ENCODE measurements at places on chromosomes 5 and 9.

DNA sequence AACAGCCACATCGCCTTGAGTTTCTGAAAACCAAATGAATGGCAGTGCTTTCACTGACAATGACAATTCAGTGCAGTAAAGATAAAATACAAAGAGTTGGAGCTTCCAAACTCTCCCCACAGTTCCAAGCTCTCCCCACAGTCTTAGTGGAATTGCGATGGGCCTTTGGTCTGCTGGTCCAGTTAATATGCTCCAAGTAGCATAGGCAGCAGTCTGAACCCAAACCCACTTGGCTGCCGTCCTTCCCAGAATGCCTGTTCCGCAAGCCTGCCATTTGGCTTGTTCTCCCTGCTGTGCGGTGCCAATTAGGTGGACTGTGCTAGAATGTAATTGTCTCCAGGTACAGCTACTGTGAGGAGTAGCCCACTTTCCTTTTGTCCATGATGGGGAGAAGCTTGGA, 250.1 kb downstream of the GOLPH3 start:
- DNase-seq, result no peak

DNA sequence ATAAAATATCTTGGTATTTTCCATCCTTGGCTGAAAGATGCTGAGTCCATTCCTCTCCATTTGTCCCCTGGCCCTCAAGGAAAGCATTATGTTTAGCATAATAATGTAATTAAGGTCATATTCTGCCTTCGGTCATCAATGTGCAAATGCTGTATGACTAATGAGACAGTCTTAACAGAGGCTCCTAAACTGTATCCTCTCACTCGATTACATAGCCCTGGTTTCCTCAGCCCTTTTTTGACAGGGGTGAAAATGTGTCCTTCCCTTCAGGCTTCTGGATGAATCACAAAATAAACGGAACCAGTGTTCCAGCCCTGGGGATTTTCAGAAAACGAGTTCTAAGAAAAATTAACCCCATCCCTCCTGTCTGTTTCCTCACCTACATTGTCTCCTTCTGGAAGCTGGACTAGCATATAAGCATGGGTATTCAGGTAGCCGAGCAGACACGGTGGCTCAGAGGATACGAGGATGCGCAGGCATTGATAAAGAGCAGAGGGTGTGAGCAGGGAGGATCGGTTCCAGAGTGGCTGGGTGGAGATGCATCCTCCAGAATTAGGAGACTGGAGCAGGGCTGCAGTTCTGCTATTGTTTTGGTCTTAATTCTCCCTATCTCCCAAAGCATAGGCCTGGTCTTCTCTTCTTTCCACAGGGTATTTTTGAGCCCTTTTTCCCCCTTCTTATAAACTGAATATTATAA, 742.9 kb downstream of the TLR4 start:
- DNase-seq, result no peak

GRCh38 chr5:79811904-79812303, 122.3 kb downstream of the CMYA5 start:
- DNase-seq, result no peak

DNA sequence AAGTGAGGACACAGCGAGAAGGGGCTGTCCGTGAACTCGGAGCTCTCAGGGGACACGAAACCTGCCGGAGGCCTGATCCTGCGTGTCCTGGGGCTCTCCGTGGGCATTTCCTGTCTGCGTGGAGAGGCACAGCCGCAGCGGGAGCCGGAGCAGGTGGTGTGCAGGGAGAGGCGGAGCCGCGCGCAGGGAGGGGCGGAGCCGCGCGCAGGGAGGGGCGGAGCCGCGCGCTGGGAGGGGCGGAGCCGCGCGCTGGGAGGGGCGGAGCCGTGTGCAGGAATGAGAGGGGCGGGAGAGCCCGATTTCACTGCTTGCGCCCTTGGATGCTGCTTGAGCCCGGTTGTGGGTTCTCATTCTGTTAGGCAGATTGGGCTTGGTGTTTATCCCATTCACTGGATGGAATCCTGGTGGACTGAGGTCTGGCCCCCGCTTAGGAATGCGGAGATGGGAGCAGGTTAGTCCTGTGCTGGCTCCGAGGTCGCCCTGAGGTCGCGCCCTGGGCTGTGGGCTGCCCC, 26.7 kb downstream of the NDUFS6 start:
- no peak for DNase-seq

DNA sequence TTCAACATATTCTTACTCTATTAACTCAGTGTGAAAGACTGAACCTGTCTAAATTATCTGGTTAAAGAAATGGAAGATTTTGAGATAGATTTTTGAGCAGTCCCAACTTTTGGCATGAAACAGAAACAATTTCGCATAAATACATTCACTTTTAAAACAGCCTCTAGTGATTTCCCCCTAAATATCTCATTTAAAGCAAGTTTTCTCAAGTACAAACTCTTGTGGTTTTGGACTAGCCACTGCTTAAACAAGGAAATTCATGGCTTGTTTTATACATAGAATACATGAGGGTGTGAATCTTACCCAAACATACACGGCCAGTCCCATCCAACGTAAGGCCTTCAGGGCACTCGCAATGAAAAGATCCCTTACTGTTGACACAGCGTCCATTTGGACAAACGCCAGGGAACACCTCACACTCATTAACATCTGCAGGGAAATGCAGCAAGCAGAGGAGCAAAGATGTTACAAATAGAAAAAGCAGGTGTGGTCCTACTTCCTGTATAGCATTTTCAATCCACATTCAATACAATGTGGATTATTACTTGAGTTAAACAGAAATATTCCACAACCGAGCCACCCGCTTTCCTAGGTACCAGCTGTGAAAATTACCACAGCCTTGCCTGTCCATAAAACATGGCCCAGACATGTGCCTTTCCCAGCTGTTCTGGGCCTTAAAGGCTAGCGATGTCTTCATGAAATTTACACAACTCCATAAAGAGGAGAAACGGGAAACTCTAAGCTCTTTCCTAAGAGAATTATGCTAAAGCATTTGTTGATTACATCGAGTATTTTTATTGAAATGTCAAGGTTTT, 188.8 kb downstream of the FBN2 start:
- DNase-seq, result peak; percentile 74

GRCh38 chr5:57658018-57658417, 175.4 kb upstream of the ACTBL2 start:
- DNase-seq, result no peak

- DNase-seq, result no peak
Observed at GRCh38 chr9:10614196-10614800, 1.5 kb upstream of the PTPRD start.

GRCh38 chr5:58674711-58675110, 91.8 kb downstream of the RAB3C start:
- no peak for DNase-seq

DNA sequence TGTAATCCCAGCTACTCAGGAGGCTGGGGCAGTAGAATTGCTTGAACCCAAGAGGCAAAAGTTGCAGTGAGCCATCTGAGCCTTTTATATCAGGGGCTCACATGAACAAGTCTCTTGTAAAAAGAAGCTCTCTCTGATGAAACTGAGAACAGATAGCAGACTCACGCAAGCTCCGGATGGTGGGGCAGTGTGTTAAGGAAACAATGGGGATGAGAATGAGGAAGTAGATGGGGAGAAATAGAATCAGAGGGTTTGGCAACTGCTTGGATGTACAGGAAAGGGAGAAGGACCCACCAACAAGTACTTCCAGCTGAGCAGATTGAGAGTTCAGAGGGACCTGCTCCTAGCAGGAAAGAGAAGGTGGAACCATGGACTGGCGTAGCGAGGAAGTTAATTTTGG, 18.6 kb downstream of the TMEM252 start:
- DNase-seq, result no peak

DNA sequence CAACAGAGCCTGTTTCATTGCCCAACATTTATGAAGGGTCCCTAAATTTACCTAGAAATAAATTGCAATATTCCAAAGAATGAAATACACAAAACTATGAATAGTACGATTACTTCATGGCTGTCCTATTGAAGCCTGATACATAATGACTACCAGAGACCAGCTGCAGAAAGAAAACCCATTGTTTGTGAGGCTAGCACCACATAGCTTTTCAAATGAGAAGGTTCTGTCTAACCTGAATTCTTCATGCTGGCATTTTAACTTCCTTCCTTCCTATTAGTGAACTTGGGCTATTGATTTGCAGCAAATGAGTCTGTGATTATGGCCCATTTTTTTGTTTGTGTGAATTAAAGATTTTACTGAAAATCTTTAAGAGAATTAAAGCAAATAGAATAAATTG, 47.3 kb downstream of the MEGF10 start:
- no peak for DNase-seq

DNA sequence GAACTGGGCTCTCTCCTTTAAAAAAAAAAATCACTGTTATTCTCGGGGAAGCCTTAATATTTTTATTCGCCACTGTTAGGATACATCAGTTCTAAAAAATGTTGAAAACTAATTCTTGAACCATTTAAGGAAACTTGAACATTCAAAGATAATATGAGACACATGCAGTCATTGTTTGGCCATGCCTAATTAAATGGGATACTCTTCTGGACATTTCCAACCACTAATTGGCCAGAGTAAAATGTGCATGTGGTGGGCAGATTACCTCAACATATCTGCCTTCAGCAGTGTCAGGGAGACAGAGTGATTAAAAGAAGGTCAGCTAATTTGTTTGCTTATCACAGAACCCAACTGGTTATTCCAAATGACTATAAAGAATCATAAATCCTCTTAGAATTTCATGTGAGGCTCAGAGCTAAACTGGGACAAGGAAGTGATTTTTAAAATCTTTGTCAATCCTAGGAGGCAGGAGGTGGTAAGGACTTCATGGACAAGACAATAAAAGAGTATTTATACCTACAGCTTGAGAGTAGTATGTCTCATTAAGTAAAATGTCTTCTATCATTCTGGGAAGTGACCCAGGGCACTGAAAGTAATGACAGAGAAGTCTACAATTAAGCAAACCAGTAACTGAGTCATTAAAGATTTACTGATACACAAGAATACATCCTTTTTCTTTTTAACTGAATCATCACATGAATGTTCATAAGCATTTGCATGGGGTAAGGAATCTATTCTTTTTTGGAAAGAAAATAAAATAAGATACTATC, 242.9 kb upstream of the TRPM3 start:
- DNase-seq, result no peak

DNA sequence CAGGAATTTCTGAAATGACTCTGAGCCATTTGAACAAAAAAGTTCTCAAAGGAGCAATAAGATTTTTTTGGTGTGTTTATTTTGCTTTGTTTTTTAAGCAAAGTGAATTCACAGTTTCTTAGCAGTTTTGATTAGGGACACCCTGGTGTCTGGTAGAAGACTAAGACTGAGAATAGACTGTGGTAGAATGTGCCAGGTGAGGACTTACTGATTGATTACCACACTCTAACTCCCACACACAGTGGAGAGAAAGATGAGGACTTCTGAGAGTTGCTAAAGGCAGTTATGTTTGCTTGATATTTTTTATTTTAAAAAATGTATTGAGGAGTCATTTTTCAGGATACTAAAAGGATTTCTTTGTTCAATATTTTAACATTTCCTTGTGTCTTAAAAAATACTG, 175.1 kb downstream of the CD180 start:
- no peak for DNase-seq

DNA sequence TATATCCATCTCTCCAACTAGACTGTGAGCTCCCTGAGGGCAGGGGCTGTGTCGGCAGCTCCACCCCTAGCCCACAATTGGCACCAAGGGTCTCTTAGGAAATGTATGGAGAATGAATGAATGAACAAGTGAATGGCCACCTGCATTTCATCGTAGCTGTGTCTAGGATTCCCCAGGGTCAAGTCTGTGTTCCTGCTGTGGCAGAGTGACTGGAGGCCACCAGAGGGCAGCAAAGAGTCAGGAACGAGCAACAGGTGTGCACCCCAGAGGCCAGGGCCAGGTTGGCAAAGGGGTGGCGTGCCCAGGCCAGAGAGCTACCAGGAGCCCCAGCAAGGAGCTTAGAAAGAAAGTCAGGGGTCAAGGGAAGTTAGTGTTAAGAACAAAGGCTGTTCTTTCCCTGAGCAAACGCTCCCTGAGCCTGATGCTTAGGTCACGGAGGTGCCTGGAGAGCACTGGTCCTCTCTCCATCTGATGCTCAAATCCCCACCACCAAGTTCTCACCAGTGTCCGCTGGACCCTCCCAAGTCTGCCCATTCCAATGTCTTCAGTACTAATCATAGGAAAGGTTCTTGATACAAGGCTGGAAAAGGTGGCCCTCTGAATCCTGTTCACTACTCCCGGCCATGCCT, 160.7 kb downstream of the PAX5 start:
- DNase-seq, result peak; percentile 40

DNA sequence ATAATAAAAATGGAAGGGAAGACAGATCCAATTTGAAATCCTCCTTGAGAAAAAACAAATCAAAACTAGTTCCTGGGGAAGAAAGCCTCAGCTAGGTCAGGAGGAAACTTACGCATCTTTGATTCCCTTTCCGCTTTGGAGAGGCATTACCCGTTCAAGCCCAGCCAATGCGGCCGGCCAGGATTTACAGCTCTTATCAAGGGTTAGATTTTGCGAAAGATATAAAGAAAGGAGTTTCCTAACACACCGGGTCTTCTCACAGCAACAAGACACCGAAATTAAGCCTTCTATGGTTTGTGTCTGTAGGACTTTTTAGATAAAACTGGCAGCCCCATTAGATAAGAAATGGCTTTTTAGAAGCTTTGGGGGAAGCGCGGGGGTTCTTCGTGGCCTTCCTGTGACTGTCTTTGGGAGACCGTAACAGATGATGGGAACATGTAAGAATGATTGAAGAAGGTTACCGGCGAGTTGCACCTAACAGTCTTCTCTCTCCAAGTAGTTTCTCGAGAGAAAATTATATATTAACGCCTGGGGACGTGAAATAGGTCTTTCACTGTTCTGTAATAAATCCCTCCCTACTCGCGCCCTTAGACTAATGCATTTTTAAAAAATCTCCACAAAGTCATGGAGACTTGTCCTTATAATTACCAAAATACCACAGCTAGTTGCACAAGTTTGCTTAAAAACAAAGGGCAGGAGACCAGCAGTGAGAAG, 1.3 kb upstream of the ISL1 start:
- no peak for DNase-seq

- DNase-seq, result peak; percentile 21
Observed at GRCh38 chr5:90529939-90530677, 724 bp upstream of the LYSMD3 start.

DNA sequence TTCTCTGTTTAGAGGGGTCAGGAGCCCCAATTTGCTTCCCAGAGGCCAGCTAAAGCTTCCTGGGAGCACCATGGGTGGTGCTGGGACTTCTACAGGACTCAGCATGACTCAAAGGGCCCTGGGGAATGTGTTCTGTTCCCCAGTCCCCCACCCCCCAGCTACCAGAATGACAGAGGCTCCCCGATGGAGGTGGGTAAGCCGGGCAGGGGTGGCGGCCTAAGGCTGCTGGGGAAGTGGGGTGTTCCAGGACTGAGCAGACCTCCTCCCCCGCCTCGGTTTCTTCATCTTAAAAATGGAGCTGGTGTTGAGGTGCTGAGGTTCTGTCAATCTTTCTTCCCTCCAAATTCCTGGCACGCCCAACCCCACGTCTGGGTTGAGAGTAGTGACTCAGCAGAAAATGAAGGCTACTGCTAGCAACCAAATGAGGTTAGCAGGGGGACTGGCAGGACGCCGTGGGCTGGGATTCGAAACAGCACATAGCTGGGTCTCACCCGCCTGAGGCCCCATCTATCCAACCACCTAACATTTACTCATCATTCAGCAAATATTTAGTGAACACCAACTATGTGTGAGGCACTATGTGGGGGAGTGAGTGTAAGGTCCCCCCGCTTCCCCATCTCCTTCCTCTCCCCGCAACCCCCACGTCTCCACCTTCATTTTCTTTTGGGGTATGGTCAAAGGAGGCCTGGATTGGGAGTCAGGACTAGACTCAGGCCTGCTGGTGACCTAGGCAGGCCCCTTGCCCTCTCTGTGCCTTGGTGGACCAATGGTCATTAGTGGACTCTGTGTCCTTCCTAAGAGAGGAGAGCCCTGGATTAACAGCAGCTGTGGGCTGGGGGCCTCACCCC, 50.2 kb downstream of the C9orf50 start:
- DNase-seq, result no peak

GRCh38 chr5:65808818-65809217, 86.8 kb downstream of the NLN start:
- DNase-seq, result no peak
